Activated CD4-positive, alpha-beta T cell treated with anti-CD3 and anti-CD28 coated beads, Interleukin-10, Interleukin-2, amounts not matched to agents 100 ng/mL and 50 ng/mL, durations not matched to agents 16 hours and 8 hours (primary cell): ENCODE measurements at places on chromosomes 7 and 10.

DNA sequence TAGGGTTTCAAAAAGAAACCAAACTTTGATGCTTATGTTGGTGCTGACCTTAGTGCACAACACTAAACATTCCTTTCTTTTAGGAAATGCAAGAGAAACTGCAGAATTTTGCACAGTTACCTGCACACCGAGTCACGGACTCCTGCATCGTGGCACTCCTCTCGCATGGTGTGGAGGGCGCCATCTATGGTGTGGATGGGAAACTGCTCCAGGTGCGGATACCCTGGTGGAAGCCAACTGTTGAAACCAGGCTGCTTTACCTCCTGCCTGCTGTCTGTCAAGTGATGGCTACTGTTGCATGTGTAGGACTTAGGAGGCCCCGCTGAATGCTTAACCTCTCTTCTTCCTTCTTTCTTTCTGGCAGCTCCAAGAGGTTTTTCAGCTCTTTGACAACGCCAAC lies 11.7 kb downstream of the CASP2 start:
- DNase-seq: peak; percentile 63

GRCh38 chr10:5527332-5528200 lies 2.8 kb downstream of the CALML3 start:
- DNase-seq: no peak

DNA sequence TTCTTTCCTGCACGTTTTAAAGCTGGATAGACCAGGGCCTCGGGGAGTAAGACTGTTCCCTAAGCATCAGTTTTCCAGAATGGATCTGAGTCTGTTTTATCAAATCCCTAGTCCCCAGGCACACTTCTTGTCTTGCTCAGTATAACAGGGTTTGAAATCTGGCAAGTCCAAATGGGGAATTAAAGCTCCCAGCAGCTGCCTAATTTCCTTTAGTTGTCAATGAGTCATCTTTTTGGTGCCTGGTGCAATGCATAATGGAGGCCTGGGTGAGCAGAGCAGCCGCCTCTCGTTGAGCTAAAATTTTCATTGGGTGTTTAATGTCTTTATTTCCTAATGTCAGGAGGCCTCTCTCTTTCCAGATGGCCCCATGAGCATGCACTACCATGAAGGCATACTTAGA lies 87.9 kb downstream of the STRA8 start:
- no peak for DNase-seq

GRCh38 chr10:29519659-29520058 lies 115.1 kb downstream of the SVIL start:
- DNase-seq: no peak

- DNase-seq: no peak
Measured at GRCh38 chr7:12601302-12601869, 30.9 kb downstream of the SCIN start.

DNA sequence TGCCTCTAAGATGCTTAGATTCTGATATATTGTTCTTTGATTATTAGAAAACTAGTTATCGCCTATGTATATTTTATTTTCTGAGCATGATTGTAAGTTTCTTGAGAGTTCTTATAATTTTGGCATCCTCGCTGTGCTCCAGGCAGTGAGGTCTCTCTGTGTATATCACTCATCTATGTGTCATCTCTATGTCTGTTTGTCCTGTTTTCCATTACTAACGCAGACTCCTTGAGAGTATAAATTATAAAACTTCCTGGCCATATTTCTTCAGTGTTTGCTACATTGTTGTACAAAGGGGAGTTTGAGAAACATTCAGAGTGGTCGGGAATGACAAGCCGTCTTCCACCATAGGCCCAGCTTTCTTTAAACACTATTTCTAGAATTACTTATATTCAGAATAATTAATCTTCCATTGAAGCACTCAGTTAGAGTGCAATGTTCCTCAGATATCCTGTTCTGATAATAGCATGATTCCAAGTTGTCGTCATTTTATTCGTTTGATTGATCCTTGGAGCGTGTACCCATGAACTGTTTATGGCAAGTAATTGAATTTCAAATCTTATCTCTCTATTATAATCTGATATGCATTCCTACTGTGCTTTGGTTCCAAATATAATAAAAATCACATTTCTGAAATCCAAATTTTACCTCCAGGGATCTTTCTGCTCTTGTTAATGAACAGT lies 206.6 kb downstream of the BAMBI start:
- no peak for DNase-seq

- no peak for DNase-seq
Measured at GRCh38 chr7:85102813-85103350, 84.0 kb downstream of the SEMA3D start.

DNA sequence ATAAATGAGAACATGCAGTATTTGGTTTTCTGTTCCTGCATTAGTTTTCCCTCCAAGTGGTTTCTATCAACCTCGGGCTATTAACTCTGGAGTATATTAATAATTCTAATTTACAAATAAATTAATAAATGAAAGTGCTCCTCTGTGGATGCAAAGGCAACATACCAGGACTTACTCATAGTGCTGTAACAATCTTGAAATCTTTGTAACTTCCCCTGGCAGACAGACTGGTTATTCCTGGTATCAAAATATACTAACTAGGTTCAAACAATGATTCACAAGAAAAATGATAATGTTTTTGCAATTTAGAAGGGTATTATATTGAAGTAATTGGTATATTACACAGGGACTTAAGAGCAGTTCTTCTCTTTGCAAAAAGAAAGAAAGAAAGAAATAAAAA lies 177.2 kb downstream of the FANK1 start:
- no peak for DNase-seq

DNA sequence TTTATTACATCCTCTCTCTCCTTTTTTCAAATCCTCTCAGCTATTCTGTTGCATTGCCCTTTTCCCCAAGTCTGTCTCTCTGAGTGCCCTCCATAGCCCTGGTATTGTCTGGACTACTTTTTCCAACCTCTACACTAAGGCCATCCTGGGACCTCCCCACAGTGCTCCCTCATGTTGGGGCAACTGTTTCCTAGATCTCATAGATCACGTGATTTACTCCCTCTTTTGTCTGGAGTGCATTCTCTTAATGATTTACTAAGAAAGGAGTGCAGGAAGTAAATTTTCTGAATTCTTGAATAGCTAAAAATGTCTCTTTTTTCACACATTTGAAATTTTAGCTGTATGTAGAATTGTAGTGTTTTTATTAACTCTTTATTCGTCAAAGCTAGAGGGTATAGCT lies 217.0 kb downstream of the PAXIP1 start:
- no peak for DNase-seq

- no peak for DNase-seq
Measured at GRCh38 chr7:27171325-27171636, 2.8 kb downstream of the HOXA10 start.

GRCh38 chr7:157279741-157280215 lies 57.0 kb upstream of the DNAJB6 start:
- DNase-seq: no peak

DNA sequence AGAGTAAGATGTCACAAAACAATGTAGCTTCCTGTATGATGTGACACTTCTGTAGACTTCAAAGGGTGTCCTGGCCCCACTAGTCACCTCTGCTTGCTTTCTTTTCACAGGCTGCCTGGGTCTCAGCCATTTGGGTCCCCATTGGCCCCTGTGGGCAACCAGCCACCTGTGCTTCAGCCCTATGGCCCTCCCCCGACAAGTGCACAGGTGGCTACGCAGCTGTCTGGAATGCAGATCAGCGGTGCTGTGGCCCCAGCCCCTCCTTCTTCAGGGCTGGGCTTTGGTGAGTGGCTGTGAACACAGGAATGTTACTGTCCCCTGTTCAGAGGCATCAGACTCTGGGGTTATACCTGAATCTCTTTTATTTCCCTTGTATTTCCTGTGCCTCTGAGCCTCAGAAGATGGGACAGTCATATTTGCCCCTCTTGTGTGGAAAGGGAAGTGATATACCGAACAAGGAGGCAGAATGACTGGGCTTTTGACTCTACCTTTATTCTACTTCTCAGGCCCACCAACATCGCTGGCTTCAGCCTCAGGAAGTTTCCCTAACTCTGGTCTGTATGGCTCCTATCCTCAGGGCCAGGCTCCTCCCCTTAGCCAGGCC lies 15.4 kb downstream of the SEC24C start:
- peak; percentile 73 for DNase-seq

DNA sequence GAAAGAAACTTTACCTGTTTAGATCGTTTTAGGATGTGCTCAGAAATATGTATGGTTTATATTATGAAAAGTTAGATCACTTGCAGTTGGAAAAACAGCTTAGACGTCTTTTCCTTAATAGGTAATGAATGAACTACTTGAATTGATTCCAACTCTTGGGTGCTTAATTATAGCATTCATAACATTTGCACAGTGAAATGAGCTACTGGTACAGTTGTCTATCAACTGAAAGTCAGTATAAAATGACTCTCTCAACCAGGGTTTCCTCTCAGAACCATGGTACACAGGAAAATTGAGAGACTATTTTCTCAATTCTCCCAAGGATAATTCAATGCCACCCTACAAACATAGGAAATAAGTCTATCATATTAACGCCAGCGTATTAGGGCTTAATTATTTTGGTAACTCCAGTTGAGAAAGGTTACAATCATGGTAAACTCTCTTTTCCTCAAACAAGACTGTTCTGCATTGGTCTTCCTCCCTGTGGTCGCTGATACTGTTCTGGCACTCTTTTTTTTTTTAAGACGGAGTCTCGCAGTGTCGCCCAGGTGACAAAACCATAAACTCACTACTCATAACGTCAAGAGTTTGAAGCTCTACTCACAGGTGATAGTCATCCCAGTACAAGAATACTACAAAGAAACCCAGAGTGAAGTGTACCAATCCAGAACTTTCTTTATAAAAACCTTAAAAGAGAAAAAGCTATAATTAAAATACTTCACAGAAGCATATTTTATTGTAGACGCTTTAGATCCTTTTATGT lies 2.0 kb downstream of the ANLN start:
- peak; percentile 72 for DNase-seq

GRCh38 chr10:3961082-3961481 lies 176.1 kb upstream of the KLF6 start:
- peak; percentile 57 for DNase-seq

DNA sequence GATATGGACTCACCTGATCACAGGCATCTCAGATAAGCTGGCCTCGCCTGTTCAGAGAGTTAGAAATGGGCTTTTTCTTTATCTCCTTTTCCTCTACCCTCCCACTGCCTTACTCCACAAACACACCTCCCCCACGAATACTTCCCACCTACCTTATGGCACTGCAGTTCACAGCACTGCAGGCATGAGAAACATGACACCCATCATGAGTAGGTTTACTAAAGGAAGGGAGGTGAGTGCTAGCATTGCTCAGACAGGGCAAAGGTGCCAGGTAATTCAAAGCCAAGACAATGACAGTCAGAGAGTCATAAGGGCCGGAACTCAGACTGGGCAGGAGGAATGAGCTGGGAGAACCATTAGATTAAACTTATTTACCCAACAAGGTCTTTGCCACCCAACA lies 220.6 kb downstream of the FAM107B start:
- DNase-seq: no peak

DNA sequence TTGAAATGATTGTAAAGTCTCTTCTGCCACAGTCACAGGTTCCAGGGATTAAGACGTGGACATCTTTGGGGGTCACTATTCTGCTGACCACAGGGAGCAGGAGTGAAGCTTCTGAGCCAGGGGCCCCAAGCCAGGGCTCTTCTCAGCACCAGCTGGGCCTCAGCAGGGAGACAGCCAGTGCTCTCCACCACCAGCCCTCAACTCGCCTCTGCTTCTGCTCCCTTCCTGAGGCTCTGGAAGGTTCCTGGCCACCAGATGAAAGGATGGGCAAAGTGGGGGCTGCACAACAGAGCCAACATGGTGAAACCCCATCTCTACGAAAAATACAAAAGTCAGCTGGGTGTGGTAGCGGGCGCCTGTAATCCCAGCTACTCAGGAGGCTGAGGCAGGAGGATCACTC lies 11.2 kb upstream of the CRYGN start:
- no peak for DNase-seq

GRCh38 chr7:30657131-30657530 lies 25.1 kb downstream of the CRHR2 start:
- DNase-seq: no peak

DNA sequence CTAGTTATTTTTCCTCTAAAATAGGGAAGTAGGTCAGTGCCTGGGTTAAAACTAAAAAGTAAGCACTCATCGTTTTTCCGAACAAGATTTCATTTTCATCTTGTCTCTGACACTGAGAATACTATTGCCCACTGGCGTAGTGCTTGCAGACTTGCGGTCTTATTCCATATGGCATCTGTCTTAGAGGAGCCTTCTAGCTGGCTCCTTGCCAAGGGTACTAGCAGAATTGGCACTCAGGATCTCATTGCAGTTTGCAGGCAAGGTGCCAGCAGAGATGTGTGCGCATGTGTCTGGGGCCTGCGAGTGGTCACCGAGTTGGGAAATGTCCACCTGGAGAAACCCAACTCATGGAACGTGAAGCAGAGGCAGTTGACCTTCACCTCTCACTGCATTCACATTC lies 143.4 kb downstream of the CELF2 start:
- DNase-seq: no peak

DNA sequence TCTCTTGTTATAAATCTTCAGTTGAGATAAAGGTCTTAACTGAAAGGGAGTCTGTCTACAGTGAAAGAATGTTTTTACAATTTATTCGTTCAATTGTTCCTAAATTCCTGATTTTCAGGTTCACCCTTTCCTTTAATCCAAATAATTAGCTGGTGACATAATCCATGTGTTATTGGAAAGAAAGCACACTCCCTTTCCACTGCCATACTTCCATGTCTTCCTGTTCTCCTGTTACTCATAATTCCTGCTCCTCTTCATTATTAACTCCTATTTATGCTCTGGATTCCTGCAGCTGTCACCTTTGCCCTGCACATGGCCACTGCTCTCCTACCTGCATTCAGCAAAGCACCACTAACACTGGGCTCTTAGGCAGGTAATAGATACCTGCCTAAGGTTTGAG lies 40.0 kb upstream of the FAM3C start:
- no peak for DNase-seq

GRCh38 chr7:139981511-139981895 lies 81.2 kb downstream of the PARP12 start:
- DNase-seq: no peak

DNA sequence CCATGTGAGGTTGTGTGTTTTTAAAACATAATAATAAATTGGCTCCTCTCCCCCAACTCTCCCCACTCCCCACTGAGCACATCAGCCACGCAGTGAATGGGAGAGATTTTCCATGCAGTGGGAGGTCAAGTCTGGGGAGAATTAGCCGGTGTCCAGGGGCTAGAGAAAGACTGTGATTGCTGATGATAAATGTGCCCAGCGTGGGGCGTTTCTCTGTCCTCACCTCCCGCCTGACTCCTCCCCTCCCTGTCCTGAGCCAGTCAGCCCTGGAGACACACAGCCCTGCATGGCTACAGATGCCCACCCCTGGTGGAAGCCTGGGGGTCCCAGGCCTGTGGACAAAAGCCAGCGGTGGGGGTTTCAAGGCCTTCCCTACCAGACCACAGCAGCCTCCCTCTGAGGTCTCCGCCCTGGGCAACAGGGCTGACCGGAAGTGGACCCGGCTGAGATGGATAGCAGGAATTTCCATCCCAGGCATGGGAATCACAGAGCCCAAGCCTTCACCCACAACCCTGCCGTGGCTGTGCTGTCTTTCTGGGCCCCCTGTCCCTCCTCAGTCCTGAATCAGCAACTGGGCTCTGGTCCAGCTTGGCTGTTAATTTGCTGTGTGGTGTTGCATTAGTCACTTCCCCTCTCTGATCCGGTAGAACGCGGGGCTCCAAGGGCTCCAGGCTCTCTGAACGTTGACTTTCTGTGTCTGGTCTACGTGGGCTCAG lies 46.8 kb upstream of the SLC29A3 start:
- no peak for DNase-seq
